ENCODE measurements at places on chromosomes 6 and 20. TPM values are rescaled to one million over a fixed set of nuclear protein-coding genes. Genes with fewer than 3 reads are reported as not detected.

GRCh38 chr6:144715344-144715743 lies 430.2 kb downstream of the UTRN start:
- peaks cover 12% of the 10 kb centered on the region for H3K36me3 ChIP-seq
- no peak overlapping the region for H3K4me3 ChIP-seq
- no peaks in the 10 kb centered on the region for H3K4me1 ChIP-seq

GRCh38 chr6:41298785-41299502 lies 12.5 kb upstream of the TREM1 start:
- no peak overlapping the region for H3K4me3 ChIP-seq
- no peaks in the 10 kb centered on the region for H3K36me3 ChIP-seq
- DNase-seq = peak; percentile 76
- H3K27ac ChIP-seq = peak overlapping the region; percentile 65

The PTCHD4 gene
- total RNA-seq = not detected

- H3K4me3 ChIP-seq = no peak overlapping the region
- no peak overlapping the region for H3K27ac ChIP-seq
- no peaks in the 10 kb centered on the region for H3K36me3 ChIP-seq
Observed at GRCh38 chr20:6075428-6076219, 21.8 kb upstream of the LRRN4 start.

The CRYBG1 gene
- 21.8 TPM for total RNA-seq

DNA sequence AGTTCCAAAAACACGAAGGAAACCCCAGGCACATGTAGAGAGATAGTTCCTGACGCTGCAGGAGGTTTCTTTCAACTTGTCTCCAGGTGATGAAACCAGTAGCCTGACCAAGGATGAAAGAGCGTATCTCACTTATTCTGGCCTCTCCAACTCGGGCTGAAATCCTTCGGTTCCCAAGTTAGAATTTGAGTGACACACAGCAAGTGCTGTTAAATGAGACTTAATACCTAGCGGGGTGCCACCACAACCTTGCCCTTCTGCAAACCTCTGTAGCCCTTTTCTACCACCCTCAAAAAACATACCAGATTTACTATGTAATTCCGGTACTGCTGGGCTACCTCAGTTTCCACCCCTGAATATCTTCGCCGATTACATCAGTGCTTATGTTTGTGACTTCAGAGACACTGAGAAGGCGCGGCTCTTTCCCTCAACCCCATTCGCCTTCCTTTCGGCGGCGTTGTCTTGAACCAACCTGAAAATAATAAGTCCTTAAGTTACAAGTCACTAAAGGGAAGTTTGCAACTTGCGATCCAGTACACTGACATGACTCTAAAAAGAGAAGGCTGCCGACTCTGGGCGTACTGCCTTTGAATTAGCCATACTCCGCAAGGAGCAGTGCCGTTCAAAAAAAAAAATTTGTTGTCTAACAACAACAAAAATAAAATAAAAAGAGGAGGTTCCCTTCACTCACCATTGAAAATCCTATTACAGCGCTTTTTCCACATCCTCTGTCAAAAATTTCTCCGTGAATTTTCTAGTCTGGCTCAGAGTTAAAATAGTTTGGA lies 194.9 kb upstream of the ZNF184 start:
- DNase-seq = no peak
- H3K27me3 ChIP-seq = peaks cover 74% of the 10 kb centered on the region
- peaks cover 17% of the 10 kb centered on the region for H3K4me1 ChIP-seq
- H3K4me3 ChIP-seq = no peak overlapping the region
- no peak overlapping the region for H3K27ac ChIP-seq

- no peaks in the 10 kb centered on the region for H3K4me1 ChIP-seq
- H3K27me3 ChIP-seq = no peaks in the 10 kb centered on the region
- no peaks in the 10 kb centered on the region for H3K36me3 ChIP-seq
- no peak overlapping the region for H3K27ac ChIP-seq
- no peak for DNase-seq
Observed at GRCh38 chr20:22723659-22724058, 139.3 kb upstream of the FOXA2 start.

DNA sequence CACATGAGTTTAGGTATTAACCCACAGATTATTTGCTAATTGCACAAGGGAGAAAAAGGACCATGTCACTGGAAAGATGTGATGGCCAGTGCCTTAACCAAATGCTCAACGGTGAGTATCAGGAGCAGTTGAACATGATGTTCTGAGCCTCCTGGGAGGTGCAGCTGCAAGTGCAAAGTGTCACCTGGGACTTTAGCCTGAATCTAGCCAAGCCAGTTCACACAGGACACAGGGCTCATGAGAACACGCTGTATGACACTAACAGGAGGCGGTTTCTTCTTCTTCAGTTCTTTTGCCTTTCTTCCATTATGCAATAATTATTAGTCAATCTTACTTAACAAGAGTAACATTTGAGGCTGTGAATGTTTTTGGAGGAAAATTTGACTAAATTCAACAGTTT lies 225.3 kb downstream of the THBS2 start:
- H3K4me3 ChIP-seq = no peak overlapping the region
- H3K27me3 ChIP-seq = no peaks in the 10 kb centered on the region
- no peaks in the 10 kb centered on the region for H3K36me3 ChIP-seq
- no peaks in the 10 kb centered on the region for H3K4me1 ChIP-seq
- DNase-seq = no peak
- no peak overlapping the region for H3K27ac ChIP-seq

The ADAM33 gene
- not detected for total RNA-seq

- H3K4me3 ChIP-seq = no peak overlapping the region
- DNase-seq = no peak
- no peaks in the 10 kb centered on the region for H3K27me3 ChIP-seq
- no peaks in the 10 kb centered on the region for H3K4me1 ChIP-seq
- H3K27ac ChIP-seq = no peak overlapping the region
Observed at GRCh38 chr6:105920071-105920470, 166.1 kb upstream of the PRDM1 start.

DNA sequence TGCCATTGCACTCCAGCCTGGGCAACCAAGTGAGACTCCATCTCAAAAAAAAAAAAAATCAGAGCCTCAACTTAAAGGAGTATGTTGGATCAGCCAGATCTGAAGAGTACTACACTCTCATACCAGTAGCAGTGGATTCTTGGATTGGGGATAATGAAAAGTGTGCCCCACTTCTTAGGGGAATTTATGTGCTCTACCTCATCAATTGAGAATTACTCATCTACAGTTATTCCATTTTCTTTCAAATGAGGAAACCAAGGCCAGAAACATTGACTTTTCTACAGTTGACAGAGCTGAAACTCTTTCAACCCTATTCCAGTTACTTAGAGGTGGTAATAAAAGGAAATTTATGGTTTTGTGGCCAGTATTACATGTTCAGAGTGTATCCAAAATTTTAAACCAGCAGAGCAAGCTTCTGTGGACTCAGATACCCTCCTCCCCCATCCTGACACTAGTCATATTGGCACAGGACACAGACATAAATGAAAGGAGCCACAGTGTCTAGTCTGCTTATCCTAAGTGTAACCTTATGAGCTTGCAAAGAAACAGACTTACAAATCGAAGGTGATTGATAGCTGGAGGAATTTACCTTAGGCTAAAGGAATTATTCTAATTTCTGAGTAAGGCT lies 51.2 kb downstream of the ORC3 start:
- DNase-seq = no peak
- no peaks in the 10 kb centered on the region for H3K27me3 ChIP-seq
- H3K27ac ChIP-seq = no peak overlapping the region
- peaks cover 3% of the 10 kb centered on the region for H3K36me3 ChIP-seq
- no peak overlapping the region for H3K4me3 ChIP-seq

The PBOV1 gene
- not detected for total RNA-seq

The PRSS35 gene
- total RNA-seq = not detected

The HCRTR2 gene
- not detected for total RNA-seq

The BTN1A1 gene
- not detected for total RNA-seq

The CCN2 gene
- not detected for total RNA-seq

DNA sequence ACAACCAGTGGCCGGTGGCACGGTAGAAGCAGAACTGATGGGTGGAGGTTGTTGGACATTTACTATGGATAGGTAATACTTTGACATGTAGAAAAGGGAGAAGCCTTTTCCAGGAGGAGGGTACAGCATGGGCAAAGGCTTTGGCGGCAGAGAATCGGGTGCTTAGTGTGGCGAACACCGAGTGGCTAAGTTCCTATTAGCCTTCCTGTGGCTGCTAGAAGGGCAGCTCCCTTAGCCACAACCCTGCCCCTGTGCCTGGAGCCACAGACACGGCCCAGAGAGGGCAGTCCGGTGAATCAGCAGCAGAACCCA lies 37.9 kb upstream of the TGM2 start:
- no peaks in the 10 kb centered on the region for H3K36me3 ChIP-seq
- H3K27ac ChIP-seq = no peak overlapping the region
- no peak for DNase-seq
- H3K27me3 ChIP-seq = no peaks in the 10 kb centered on the region

- H3K4me1 ChIP-seq = peaks cover 25% of the 10 kb centered on the region
- no peak overlapping the region for H3K27ac ChIP-seq
- DNase-seq = no peak
- H3K4me3 ChIP-seq = no peak overlapping the region
- no peaks in the 10 kb centered on the region for H3K27me3 ChIP-seq
Observed at GRCh38 chr6:130778946-130779657, 48.1 kb upstream of the SMLR1 start.

Measured in natural killer cell (primary cell).